Activated T-cell treated with anti-CD3 and anti-CD28 coated beads for 1 hour (primary cell): ENCODE measurements at places on chromosomes 11 and 22.

- no peak for DNase-seq
These were observed 7.0 kb downstream of the MMP3 start for GRCh38 chr11:102836290-102836875.

GRCh38 chr11:46200537-46201281 lies 76.8 kb upstream of the CREB3L1 start:
- no peak for DNase-seq

DNA sequence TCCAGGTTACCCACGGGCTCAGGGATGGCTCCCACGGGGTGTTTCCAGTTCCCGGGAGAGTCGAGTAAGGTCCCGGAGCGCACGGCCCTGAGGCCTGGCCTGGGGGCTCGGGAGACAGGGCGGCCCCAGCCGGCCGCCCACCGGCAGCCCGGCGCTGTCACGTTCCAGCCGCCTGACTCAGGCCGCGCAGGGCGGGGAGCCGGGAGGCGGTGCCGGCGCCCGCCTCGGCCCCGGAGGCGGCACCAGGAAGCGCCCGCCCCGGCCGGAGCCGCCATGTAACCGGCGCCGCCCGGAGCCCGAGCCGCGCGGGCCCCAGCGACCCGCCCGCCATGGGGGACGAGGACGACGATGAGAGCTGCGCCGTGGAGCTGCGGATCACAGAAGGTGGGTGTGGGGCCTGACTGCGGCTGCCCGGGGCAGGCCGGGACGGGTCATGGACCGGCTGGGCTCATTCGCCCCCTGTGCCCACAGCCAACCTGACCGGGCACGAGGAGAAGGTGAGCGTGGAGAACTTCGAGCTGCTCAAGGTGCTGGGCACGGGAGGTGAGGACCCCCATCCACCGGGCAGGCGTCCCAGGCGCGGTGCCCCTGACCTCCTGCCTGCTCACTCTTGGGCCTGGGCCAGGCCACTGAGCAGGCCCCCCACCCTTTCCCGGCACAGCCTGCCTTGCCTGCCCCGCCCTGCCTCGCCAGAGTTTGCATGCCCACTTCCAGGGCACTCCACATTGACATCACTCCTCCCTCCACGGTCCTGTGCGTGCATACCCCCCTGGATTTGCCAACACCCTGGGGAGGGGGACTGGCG lies at the start of gene RPS6KA4:
RPS6KA4 (plus strand) TSS at position 256 of the 805 bp plus-strand sequence; CDS start at position 330, 74 bp downstream.
- DNase-seq = no peak

GRCh38 chr11:111098091-111098490 lies 147.4 kb upstream of the POU2AF2 start:
- DNase-seq = no peak

DNA sequence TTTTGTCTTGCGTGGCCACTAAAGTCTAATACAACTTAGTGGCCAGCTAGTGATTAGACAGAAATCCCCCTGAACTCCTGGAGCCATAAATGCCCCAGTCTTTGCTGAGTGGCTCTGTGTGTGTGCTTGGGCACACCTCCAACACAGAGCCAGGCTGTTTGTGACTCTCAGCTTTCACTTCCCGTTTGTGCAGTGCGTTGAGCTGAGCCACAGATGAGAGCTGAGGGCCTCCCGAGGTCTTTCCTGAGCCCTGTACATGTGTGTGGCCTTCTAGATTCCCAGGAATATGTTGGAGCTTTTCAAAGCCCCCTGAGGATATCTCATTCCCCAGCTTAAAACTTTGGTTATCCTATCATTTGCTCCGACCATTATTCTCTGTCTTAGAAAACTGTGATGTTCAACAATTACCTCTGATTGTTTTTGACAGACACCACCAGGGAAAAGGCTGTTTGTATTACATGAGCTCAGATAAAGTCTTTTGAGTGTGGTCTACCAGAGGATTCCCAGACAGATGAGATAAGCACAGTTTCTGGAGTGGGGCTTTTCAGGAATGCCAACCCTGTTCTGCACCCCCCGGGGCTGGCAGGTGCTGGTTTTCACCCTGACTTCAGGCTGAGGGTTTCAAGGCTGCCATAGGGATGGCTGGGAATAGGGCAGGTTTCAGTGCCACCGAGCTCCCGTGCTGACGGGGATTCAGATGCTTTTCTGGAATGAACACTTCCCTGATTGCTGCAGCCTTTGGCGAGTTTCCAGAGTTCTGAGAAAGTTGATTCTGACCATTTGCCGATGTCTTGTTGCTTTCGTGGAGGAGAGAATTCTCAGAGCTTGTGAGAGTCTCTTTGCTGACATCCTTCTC lies 23.8 kb downstream of the IGHMBP2 start:
- no peak for DNase-seq

DNA sequence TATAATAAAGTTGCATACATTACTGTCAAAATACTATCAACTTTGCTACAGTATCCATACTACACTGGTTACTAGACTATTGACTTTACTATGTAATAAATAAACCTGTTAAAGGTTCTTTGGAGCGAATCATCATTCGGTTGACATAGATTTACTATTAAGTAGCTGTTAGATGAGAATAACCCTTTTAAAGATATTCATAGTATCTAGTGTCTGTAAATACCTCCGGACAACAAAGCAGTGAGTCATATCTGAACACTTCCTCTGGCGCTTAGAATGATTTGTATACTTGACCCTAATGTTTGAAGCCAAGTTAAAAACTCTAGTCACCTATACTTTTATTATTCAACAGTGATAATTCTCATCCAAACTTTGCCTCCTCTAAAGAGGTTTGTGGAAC lies 84.7 kb downstream of the MSANTD4 start:
- DNase-seq = no peak

GRCh38 chr22:39543095-39543494 lies 10.5 kb upstream of the RPS19BP1 start:
- DNase-seq = no peak

DNA sequence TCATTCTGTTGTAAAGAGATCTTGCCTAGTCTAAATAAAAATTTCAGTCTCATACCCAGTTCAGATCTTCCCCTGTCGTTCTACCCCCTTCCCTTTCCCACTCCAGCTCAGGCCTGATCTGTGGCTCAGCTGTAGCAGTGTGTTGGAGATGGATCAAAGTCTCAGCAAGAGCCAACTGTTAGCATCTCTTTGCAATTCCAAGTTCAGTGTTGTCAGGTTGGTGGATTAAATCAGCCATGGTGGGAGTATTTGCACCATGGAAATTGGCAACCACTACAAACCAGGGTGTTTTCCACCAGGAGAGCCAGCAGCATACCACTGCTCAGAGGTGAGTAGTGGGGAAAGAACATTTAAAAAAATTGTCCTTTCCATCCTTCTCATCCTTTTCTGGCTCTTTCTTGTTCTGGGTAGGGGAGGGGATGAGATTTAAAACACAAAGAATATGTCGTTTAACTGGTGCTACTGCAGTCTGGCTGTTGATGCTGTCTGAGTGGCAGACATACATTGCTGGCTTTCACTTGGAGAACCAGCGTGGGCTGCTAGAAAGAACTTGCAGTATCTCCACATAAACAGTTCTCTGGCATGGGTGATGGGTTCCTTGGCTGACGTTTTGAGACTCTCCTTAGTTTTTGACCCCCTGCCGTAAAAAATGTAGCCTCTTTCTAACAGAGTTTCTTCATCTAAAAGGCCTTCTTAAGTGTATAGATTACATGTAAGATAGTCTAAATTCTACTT lies 514.1 kb downstream of the RAB38 start:
- DNase-seq = no peak

DNA sequence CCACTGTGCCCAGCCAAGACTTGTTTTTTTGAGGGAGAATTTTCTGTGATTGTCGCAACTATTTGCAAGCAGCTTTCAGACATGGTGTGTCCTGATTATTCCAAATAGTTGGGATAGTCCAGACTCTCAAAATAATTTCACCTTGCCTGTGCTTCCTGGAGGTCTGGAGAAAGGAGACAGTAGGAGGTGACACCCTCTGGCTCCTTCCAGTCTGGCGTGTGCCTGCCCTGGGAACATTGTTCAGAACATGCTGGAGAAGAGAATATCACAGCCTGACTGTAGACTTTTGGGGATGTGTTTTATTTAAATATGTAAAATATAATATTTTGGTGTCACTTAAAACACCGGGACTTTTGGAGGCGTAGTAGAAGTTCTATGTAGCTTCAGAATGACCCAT lies 14.9 kb downstream of the ZNRF3 start:
- DNase-seq = no peak

GRCh38 chr22:19115628-19116027 lies 6.6 kb downstream of the DGCR2 start:
- DNase-seq = no peak

DNA sequence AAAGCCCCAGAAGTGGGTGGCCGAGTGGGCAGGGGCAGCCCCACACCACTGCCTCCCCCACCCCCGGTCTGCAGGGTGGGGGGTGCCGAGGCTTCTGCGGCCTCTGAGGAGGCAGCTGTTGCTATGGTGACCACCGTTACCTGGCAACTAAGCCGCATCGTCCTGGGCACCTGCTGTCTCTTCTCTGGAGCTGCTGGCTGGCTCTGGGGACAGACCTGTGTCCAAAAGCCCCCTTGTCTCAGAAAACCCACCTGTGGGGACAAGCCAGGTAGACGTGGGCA lies 79.9 kb upstream of the PRR5 start:
- no peak for DNase-seq

GRCh38 chr22:44281768-44282637 lies 30.7 kb downstream of the SHISAL1 start:
- DNase-seq = no peak

DNA sequence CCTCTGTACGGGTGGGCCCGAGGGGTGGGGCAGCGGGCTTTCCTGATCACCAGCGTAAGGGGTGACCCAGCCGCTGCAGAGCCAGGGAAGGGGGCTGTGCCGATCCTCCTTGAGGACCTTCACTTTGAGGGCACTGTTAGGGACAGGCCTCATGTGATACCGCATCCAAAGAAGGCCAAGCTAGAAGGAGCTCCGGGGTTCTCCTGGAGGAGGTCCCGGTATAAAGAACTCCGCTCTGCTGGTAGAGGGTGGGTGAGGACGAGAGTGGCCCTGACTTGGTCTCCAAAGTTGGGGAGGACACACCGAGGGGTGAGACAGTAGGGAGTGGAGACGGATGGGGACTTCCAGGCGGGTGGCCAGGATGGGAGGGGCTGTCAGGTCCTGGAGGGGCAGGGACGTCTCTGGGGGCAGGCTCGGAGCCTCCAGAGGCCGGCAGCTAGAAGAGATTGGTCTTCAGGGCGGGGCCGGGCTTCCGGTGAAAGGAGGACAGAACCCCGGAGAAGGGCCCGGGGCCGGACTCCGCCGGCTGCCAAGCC lies 4.6 kb downstream of the PHOX2A start:
- DNase-seq = no peak

GRCh38 chr11:824292-824880 lies 3.3 kb upstream of the CRACR2B start:
- DNase-seq = no peak
